Stimulated activated CD8-positive, alpha-beta memory T cell treated with anti-CD3 and anti-CD28 coated beads, Interleukin-2, amount 100 ng/mL, for 48 hours (primary cell): ENCODE measurements at places on chromosomes 2 and 18.

- DNase-seq, result no peak
Measured at GRCh38 chr2:40178171-40178778, 273.6 kb downstream of the SLC8A1 start.

DNA sequence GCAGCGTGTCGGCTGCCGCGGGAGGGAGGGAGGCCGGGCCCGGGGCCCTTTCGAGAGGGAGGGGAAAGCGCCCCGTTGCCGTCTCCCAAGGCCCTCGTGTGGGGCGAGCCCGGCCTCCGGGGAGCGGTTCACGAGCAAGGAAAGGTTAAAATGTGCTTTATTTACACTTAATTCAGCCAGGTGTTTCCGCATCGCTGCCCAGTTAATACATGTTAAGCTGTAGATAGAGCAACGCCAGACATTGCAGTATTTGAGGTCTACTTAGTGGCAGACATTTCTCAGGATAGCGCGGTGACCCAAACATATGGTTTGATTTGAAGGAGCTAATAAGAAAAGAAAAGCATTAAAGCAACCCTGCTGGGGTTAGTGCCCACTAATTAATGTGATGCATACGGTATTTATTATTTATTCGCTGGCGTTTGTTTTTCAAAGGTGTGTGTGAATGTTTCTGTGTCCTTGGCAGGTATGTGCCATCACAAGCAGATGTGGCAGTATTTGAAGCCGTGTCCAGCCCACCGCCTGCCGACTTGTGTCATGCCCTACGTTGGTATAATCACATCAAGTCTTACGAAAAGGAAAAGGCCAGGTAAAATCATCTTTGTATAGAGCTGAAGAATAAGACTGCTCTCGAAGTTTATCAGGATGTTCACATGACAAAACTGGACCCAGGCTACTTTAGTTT lies 571 bp downstream of the EEF1B2 start:
- no peak for DNase-seq

GRCh38 chr2:23200068-23200786 lies 184.8 kb upstream of the KLHL29 start:
- DNase-seq, result no peak

DNA sequence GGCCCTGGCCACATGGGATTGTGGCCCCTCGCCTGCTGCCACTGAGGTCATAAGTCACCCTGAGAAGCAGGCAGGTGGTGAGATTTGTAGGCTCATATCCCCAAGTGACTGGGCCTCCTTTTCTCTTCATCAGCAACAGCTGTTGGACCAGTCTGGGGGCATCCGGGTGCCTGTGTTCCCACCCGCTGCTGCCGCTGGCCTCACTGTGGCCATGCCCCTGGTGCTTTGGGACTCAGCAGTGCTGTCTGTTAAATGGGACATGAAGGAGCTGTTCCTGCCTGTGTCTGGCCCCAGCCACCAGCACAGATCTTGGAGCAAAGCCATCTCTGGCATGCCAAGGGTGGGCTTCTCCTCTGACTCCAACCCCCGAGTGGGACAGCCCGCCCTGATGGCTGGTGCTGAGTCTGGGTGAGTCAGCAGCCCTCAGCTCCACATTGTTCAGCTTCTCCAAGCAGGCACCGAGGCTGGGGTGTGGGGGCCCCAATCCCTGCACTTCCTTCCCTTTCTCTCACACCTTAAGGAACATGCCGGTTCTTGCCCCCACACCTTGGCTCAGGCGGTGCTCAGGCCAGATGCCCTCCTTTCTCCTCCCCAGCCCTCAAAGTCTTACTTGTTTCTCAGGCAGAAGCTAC lies 207.9 kb downstream of the GLI2 start:
- DNase-seq, result no peak

- no peak for DNase-seq
Measured at GRCh38 chr2:70816726-70817125, 3.7 kb downstream of the CLEC4F start.

DNA sequence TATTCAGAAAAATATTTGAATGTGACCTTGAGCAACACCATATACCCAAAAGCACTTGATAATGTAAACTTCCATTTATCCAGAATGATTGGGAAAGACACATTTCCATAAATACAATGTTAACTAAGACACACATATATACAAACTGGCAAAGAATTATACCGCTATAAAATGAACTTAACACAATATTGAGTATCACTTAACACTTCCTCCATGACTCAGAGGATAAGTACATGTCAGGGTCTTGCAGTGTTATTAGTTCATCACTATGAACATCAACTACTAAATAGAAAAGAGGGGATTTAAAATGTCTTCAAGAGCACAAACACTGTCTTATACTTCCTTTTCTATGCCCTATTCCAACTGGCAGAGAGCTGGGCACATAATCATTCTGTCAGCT lies 18.6 kb downstream of the WDSUB1 start:
- DNase-seq, result no peak

DNA sequence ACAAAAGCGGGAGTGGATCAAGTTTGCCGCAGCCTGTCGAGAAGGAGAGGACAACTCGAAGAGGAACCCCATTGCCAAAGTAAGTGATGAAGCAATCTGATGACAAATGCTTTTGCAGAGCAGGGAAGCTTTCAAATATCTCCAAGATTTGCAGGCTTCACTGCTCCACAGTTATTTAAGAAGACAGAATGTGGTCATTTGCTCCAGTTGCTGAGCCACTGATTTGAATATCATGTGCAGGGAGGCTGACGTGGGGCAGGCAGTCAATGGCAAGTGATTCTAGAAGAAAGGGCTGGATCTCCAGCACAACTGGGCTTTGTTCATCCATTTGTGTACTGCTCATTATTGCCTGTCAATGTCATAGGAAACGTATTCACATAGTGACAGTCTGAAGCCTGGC lies 10.2 kb downstream of the DSG4 start:
- no peak for DNase-seq

GRCh38 chr2:119225105-119225865 lies 1.7 kb downstream of the STEAP3 start:
- no peak for DNase-seq

DNA sequence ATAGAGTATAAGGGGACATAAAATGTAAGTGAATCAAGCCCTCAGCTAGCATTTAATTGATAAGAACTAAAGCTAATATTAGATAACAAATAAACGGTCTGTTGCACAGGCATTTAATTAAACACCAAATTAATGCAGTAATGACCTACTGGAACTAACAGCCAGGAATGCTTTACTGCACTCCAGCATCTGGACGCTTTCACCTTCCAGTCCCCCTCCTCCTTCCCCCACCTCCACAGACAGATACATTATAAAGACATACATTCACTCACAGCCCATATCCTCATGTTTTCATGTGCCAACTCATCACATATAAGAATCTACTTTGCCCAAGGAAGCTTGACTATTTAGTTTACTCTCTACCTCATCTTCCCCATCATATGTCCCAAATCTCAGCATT lies 337.4 kb upstream of the PIK3C3 start:
- no peak for DNase-seq

- DNase-seq, result no peak
Measured at GRCh38 chr2:65605058-65605742, 172.8 kb upstream of the SPRED2 start.

DNA sequence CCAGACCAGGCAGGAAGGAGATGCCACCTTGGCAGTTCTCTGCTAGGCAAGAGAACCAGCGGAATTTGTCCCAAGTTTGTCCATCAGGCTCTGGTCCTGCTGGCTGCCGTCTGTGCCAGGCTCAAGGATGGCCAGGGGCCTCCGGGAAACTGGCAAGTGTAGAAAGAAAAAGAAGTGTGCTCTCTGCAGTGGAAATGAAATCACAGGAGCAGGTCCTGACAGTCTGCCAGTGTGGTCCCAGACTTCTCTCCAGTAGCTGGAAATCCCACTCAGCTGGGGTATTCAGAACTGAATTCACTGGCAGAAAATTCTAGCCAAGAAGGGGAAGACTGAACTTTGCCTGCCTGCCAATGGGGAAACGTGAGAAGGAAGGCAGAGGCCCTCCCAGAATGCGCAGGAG lies 91.0 kb downstream of the STPG4 start:
- DNase-seq, result no peak

GRCh38 chr2:173989160-173989883 lies 24.1 kb upstream of the SP3 start:
- no peak for DNase-seq

DNA sequence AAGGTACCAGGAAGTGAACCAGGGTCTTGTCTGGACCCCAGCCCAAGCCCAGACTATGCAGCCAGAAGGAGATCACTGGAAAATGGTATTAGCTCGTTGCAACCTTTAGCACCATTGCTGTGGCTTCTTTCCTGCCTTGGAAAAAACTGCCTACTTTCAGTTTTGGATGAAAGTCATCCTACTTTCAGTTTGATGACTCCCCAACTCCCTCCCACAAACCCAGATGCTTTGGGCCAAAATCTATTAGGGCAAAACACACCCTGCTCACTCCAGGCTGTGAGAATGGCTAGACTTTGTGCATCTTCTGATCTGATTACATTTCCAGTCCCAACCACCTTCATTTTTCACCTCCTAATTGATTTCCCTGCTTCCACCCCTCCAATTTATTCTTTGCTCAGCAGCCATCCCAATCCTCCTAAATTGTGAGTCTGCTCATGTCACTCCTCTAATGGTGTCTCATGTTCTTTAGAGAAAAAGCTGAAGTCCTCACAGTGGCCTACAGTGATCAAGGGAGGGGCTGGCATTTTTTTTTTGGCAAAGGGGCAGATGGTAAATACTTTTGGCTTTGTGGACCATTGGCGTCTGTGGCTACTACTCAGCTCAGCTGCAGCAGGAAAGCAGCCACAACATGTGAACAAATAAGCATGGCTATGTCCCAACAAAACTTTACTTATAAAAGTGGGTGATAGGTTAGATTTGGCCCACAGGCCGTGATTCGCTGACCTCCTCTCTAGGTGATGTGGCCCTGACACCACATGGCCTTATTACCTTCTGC lies 368.7 kb downstream of the SLC4A3 start:
- no peak for DNase-seq

- DNase-seq, result no peak
Measured at GRCh38 chr2:46091961-46092667, 205.1 kb upstream of the EPAS1 start.

- DNase-seq, result no peak
Measured at GRCh38 chr18:49247781-49248180, 212.7 kb downstream of the DYM start.

GRCh38 chr18:75828379-75828778 lies 400.9 kb upstream of the SMIM21 start:
- DNase-seq, result no peak

DNA sequence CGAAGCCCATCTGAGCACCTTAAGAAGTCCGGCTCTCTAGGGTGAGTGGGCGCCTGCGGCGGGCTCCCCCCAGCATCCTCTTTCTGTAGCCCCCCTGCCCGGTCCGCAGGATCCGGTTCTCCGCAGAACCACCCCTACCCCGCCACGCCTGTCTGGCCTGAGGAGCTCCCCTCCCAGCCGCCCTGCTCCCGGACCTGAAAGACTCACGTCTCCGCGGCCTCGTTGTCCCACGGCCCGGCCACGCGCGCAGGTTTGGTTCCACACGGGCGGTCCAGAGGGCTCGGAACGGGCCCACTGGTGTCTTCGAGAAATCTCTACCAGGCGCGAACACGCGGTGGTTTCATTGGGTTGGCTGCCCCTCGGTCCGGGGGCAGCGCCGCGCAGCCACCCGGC lies 237 bp downstream of the SLC39A6 start:
- DNase-seq, result no peak

DNA sequence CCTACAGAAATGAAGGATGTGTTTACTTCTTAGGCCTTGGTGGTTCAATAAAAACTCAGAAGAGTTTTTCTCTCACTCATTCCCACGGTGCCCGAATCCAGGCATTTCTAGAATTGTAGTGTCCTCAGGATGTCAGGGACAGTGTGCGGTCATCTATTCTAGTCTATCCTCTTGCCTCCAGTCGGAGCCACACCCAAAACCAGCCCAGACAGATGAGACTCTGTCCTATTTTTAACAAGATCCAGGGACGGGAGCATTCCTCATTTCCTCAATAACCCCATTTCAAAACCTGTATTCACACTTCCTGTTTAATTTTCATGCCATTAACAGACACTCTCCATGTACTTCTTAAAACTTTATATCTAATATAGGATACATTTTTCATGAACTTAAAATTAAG lies 11.6 kb upstream of the RBMS1 start:
- no peak for DNase-seq

GRCh38 chr18:50127516-50128210 lies 67.3 kb downstream of the MYO5B start:
- no peak for DNase-seq

DNA sequence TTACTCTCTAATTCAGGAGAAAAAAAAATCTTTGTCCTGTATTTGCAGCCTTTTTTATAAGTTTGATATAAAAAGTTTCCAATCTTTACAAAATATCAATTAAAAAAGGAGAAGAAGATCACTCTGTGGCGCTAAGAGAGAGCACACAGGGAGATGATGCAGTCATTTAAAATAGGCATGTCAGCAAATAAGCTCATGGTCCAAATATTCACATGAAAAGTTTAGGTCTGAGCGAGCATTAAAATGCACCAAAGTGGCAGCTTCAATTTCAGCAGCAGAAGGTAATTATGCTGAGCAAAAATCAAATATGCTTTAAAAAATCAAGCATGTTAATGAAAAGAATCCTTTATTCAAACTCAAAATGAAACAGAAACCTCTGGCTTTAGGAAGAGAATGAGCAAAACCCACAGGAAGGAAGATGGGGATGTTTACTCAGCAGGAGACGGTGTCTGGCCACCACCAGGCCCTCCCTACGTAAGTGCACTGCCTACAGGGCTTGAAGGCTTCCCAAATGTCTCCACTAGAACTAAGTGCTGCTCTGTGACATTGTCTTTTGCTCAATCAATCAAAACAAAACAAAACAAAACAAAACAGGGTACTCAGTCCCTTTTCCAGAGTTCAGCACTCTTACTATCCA lies 120.4 kb downstream of the L3MBTL4 start:
- DNase-seq, result no peak

GRCh38 chr2:215290980-215291599 lies 20.8 kb upstream of the ATIC start:
- DNase-seq, result no peak

- no peak for DNase-seq
Measured at GRCh38 chr2:151181524-151181923, 80.1 kb downstream of the RBM43 start.

DNA sequence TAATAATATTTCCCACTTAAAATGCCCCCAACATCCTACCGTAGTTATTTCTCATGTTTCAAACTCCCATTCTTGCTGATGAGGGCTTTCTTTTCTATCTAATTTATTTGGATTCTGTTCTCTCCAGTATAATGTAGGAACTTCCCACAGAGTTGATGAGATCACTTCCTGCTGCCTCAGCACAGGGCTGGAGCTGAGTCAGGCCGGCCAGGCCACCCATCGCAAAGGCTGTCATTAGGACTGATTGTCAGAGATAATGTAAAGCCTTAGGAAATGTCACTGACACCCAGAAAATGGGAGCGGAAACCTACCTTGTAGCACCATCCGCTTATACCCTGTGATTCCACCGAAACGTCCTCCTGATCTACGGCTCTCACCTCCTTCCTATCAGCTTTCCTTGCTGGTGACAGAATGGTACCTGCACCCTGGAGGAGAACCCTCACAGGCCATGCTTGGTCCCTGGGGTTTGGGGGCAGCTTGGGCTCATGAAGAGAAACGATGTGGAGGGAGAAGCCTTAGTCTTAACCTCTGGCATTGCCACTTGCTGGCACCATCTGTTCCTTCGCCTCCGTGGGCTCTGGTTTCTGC lies 672.8 kb upstream of the ID2 start:
- no peak for DNase-seq

- no peak for DNase-seq
Measured at GRCh38 chr2:34102339-34102738, 503.2 kb upstream of the FAM98A start.

GRCh38 chr18:50820901-50821520 lies 1.2 kb upstream of the MRO start:
- DNase-seq, result no peak

GRCh38 chr18:986051-986450 lies 81.4 kb downstream of the ADCYAP1 start:
- DNase-seq, result no peak

- no peak for DNase-seq
Measured at GRCh38 chr2:9208875-9209274, 2.3 kb downstream of the ASAP2 start.
